Substantia nigra (tissue), 51 donors: ENCODE measurements at places on chromosomes 5 and 9.

GRCh38 chr5:122999947-123000563, 36.5 kb downstream of the PPIC start:
- DNase-seq: no peak

DNA sequence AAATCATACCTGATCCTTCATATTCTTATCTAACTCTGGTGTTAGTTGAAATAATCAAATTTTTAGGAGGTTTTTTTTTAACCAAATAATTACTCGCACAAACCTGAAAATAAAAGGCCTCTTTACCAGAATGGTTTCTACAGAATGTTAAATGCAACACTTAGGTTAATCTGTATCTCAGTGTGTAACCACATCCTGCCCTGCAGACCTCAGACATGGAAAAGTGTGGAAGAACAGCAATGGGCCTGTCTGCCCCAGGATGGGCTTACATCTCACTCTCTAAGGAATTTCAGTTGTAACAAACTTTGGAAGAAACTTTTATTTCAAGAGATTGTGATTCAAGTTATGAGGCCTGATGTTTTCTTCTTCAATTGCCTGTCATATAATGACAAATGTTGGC, 32.5 kb upstream of the MIER3 start:
- DNase-seq: no peak

DNA sequence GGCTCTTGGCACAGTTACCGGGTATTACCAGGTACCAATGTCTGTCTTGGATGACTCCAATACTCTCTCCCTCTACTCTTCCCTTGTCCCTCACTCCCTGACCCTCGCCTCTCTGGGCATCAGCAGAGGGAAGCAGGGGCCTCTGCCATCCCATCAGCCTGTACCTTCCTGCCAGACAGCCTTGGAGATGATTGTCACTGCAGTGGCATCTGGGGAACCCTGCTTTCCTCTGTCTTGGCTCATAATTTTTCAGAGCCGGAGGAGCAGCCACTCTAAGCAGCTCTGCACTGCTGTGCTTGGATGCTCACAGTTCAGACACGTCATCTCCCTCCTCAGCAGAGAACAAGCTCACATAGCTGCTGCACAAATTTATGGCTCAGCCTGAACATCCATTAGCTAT, 274.1 kb downstream of the SMARCA2 start:
- DNase-seq: no peak

DNA sequence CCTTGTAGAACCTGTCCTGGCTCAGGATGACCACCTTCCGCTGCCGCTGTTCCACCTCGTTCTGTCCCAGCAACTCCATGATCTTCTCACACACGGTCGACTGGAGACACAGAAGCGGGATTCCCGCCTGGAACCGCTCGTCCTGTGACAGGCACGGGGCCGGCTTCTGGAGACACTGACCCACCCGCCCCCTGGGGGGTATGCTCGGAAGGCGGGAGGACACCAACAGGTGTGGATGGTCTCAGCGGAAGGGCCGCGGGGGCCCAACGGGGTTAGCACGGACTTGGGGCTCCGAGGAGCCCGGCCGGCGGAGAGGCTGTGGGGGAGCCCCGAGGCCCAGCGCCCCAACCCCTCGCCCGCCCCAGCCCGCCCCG, 530 bp downstream of the UCK1 start:
- DNase-seq: no peak

- DNase-seq: no peak
These were observed 261.0 kb upstream of the GRIN3A start for GRCh38 chr9:101999441-101999840.

DNA sequence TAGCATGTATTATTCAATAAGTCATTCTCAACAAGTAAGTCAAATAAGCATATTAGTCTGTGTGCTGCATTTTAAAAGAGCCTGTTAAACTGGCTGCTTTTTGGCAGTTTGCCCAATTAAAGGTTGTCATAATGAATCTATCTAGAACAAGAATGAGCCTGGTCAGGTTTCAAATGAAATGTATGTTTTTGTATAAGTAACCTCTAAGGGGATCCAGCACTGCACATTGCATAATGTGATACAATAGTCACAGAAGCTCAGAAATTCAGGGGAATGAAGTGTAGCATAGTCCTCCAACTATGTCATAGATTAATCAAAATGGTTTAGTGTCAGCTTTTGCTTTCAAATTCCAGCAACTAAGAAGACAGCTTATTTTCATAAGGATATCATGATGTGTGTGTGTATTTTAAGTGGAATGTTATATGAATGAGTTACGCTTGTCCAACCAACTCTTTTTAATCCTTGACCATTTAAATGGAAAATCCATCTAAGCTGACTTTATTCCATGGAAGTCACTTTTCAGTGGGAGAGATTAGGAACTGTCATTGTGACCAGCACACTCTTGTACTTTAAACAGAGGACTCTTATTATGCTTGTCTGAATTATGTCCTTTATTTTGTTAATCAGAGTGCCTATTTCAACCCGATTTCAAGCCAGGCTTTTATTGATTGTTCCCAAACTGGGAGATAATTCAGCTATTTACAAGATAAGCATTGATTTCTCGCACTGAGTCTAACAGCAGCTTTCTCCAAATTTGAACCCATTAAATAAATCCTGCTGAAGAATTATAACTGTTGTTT, 283.9 kb upstream of the ADAMTSL1 start:
- no peak for DNase-seq

DNA sequence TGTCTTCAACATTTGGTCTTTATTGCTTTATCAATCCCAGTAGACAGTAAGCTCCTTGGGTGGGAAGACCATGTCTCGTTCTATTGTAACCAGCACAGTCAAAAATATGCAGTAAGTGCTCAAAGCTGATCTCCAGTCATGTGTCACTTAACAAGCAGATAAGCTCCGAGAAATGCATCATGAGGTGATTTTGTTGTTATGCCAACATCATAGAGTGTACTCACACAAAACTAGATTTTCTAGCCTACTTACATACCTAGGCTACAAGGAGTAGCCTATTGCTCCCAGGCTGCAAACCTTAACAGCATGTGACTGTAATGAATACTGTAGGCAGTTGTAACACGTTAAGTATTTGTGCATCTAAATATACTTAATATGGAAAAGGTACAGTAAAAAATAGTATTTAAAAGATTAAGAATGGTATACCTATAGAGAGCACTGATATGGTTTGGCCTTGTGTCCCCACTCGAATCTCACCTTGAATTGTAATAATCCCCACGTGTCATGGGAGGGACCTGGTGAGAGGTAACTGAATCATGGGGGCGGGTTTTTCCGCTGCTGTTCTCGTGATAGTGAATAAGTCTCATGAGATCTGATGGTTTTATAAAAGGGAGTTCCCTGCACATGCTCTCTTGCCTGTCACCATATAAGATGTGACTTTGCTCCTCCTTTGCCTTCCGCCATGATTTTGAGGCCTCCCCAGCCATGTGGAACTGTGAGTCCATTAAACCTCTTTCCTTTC, 39.8 kb upstream of the PCSK5 start:
- no peak for DNase-seq

GRCh38 chr5:88879724-88880123, 3.3 kb downstream of the MEF2C start:
- no peak for DNase-seq
